ENCODE measurements at places on chromosomes 16 and 17.

- no peak for DNase-seq
Observed at GRCh38 chr17:8466873-8467272, 31.2 kb downstream of the NDEL1 start.

GRCh38 chr17:69597898-69598692 is 183.6 kb downstream of the MAP2K6 start:
- DNase-seq: no peak

GRCh38 chr17:20966870-20967269 is 75.9 kb downstream of the USP22 start:
- DNase-seq: no peak

DNA sequence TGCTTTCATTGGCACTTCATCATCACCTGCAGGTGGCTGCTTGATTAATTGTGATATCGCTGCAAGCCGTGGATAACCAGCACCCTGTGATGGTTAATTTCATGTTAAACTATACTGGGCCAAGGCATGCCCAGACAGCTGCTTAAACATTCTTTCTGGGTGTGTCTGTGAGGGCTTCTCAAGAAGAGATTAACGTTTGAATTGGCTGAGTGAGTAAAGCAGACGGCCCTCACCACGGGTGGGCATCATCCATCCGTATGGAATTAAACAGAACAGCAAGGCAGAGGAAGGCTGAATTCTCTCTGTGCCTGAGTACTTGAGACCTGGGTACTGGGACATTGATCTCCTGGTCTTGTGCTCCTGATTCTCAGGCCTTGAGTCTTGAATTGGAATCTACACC is 7.1 kb upstream of the ZNF213 start:
- DNase-seq: no peak

DNA sequence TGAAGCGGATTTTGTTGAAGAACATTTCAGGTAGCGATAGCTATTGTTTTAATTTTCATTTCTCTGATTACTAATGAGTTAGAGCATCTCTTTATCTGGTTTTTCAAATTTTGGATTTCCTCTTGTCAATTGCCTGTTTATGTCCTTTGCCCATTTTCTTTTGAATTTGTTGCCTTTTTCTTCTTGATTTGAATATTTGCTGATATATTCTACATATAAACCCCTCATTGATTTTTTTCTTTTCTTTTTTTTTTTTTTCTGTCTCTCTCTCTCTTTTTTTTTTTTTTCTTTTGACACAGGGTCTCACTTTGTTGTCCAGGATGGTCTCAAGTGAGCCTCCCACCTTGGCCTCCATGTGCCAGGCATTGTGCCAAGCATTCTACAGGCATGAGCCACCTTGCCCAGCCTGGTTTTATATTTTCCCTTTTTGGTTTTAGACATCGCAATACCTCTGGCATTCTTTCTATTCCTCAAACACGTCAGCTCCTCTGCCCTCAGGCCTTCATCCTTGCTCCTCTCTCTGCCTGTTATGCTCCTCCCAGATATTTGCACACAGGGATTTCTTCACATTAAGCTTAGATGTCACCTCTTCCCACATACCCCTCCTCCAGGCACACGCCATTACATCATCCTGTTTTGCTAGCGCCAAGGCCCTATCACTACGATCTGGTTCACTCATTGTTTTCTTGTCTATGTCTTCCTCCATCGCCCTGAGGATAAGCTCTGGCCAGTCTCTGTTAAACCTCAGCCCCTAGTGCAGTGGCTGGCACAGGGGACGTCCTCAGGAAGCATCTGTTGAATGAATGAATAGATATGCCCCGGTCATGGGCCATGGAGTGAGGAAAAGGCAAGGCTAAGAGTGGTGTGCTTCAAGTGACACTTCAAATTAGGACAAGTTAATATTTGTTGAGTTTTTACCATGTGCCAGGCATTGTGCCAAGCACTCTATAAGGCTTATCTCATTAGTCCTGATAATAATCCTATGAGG is 8.6 kb downstream of the SARM1 start:
- peak; percentile 24 for DNase-seq
